ENCODE measurements at places on chromosomes 2 and 18.

- no peak for DNase-seq
These were observed 87.9 kb downstream of the SEPTIN10 start for GRCh38 chr2:109525836-109526235.

DNA sequence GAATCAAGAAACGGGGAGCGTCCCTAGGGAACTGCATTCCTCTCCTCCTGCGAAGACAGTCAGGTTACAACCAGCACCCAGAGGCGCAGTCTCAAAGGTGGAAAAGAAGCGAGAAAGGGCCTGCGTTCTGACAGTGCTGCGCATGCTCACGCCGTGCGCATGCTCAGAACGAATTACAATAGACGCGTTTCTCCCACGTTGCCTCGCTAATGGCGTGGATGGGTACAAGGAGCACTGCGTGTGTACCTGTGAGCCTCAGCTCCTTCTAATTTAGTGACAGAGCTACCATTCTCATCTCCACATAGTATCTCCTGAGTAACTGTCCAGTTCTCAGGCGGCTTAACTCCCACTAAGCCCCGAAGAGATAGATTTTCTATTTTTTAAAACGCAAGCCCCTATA, 448.8 kb downstream of the TXNL1 start:
- no peak for DNase-seq

DNA sequence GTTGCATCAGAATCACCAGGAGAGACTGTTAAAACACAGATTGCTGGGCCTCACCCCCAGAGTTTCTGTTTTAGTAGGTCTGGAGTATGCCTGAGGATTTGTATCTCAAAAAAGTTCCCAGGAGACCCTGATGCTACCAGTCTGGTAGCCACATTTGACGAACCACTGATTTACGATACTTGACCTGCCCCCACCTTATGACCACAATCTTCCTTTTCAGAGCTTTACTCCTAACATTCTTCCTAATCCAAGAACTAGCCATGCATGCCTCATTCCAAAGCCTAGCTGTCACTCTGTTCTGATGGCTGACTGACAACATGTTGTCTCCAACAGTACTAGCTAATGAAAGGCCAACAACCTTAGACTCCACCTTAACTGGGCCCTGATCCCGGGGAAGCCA, 191.4 kb downstream of the MBD2 start:
- no peak for DNase-seq

DNA sequence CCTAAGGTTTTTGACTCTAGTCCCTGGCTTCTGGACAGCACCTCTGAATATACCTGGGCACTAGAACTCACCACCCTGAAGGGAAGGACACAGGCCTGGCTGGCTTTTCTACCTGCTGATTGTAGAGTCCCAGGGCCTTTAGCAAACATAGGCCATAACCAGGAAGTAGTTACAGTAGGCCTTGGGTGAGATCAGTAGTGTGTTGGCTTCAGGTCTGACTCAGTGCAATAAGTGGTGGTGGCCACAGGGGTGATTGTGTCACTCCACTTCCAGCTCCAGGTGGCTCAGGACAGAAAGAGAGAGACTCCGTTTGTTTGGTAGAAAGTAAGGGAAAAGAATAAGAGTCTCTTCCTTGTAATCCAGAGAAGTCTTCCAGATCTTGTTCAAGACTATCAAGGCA, 101.7 kb upstream of the LGALSL start:
- DNase-seq = no peak
